ENCODE measurements at places on chromosomes 2 and 18.

GRCh38 chr2:46335391-46336282, 38.4 kb downstream of the EPAS1 start:
- no peak for DNase-seq

DNA sequence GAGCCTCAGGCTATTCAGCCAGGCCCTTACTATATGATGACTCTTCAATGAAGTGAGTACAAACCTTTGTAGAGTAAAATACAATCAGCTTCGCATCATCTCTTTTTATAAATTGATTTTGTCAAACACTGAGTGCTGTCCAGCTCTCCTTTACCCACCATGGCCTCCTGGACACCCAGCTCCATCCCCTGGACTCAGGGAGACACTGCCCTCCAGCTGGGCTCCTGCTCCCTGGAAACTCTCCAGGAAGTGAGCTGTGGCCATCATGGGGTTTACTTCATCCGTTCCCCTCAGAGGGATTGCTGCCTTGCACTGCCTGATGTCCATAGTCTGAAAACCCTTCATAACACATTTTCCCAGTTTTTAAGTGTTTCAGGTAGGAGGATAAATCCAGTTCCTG, 82.5 kb upstream of the XIRP2 start:
- DNase-seq, result no peak

DNA sequence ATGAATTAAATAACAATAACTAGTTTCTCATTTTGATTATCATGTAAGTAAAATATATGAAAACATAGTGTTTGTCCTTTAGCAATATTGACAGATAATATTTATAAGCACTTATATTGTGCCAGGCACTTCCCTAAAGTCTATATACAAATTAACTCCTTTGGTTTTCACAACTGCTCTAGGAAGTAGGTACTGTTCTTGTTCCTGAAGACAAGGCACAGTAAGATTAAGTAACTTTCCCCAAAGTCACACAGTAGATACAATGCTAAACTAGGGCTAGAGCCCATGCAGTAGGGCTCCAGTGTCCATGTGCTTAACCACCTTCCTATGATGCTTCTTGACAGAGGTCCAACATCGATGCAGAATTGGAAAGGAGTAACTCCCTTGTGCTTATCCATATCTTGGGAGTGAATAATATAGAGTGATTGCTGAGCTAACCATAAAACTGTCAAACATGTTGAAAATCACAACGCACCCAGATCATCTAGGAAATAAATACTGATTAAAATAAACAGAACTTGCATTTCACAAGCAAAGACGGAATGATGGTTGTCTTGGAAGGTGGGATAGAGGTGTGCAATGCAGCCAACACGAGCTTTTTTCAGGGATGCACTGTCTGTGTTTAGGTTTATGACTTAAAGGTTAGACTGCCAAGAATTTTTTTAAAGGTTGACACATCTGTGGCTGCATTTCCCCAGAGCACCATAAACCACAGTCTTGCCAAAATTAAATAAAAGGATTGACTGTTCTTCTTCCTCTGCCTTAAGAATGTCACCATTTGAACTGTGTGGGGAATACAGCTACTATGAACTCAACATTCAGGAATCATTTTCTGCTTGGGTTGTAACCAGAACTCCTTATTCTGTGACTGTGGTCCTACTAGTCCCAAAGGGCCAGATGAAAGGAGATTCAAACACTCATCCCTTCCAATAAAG, 80.8 kb downstream of the ANKRD44 start:
- DNase-seq, result no peak

- DNase-seq, result no peak
Measured at GRCh38 chr2:82027921-82028615, 1723.5 kb upstream of the LRRTM1 start.

DNA sequence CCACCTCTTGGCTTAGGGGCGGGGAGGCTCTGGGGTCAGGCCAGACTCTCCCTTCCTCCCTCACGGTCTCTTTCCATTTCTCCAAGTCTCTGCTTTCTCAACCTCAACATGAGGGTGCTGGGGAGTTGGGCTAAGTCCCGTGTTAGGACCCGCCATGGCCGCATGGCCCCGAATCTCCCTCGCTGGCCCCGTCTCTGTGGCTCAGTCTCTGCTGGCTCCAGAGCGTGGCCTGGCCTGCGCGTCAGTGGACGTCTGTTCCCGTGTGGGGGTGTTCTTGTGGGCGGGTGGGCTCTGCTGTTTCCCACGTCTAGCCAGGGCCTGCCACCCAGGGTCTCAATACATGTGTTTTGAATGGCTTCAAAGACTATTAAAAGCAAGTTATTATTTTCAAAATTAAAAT, 12.4 kb downstream of the ALLC start:
- no peak for DNase-seq

GRCh38 chr18:25253136-25253535, 98.8 kb downstream of the ZNF521 start:
- no peak for DNase-seq

DNA sequence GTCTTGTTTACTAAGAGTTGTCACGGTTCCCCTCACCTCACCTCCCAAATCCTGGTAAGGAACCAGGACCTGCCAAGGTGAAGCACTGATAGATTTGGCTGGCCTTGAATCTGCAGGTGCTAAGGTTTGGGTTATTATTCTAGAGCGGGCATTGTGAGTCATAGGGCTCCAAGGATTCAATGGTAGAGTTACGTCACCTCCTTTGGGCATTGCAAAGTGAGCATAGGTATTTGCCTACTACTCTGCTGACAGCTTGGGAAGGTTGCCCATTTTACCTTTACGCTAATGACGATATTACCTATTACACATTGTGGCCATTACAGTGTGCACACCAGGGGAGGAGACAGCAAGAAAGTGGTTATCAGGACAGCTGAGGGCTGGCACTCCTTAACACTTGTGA, 59.3 kb downstream of the SETBP1 start:
- DNase-seq, result no peak

DNA sequence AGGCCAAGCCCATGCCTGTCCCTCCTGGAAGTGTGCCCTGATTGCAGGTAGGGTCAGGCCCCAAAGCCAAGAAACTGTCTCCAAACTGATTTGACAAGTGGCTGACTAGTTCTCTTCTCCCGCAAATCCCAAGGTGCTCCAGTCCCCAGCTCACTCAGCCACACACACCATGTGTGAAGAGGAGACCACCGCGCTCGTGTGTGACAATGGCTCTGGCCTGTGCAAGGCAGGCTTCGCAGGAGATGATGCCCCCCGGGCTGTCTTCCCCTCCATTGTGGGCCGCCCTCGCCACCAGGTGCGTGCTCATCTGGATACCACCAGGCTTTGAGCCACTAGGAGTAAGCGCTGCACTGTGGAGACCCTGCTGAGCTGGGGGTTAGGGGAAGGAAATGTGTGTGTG, 8.3 kb downstream of the ACTG2 start:
- DNase-seq, result no peak

DNA sequence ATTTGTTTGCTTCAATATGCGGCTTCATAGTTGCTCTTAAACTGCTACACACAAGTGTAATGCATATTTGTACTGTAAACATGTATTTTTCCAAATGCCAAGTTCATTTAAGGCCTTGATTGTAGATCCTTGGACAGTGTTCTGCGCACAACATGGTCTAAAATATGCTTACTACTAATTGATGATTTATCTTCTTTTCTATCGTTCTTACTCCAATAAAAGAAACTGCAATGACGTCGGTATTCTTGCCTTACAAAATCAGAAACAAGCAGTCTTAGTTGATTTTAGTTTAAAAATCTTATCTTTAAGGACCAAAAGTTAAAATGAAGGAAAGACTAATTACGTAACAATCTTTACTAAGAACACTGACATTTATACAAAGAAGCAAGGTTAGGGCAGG, 224.3 kb upstream of the SMAD7 start:
- no peak for DNase-seq

- DNase-seq, result no peak
Measured at GRCh38 chr2:84816426-84817026, 64.4 kb downstream of the TRABD2A start.

DNA sequence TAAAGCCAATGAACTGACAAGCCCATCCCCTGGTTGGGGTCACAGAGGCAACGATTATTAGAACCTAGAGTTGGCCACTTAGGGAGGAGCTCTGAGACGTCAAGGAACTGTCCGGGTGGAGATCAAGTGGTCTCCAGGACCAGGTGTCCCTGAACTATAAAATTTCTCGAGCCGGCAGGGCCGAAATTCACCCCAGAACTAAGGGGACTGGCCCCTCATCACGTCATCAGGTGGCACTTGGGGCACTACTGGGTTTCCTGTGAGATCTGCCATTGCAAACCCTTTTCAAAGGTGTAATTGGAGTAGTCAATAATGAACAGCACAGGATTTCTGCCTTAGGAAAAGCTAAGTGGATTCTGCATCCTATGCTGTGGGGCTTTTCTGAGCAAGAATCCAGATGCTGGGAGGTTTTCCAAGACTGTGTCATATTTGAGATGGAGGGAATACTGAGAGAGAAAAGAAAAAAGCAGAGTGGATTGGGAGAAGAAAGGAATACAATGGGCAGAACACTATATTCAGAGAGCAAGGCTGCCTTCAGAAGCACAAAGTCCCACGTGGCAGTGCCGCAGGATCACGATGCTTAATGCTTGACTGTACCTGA, 113.6 kb downstream of the ALPK2 start:
- DNase-seq, result no peak

DNA sequence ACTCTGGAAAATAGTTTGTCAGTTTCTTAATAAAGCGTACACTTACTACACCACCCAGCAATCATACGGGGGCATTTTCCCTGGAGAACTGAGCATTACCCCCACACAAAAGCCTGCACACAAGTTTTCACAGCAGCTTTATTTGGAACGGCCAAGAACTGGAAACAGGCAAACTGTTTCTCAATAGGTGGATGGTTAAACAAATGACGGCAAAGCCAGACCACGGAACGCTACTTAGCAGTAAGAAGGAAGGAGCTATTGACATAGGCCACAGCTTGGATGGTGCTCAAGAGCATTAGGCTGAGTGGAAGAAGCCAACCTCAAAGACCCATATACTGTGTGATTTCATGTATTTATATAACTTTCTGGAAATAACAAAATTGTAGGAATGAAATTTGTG, 9.0 kb downstream of the MALL start:
- DNase-seq, result no peak

DNA sequence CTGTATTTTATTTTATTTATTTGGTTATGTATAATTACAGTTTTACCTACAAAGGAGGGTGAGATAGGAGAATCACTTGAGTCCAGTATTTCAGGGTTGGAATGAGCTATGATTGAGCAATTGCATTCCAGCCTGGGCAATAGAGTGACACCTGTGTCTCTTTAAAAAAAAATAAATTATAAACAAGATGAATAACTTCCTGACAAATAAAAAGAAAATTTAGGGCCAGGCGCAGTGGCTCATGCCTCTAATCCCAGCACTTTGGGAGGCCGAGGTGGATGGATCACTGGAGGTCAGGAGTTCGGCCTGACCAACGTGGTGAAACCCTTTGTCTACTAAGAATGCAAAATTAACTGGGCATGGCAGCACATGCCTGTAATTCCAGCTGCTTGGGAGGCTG, 17.3 kb downstream of the MTA3 start:
- no peak for DNase-seq

DNA sequence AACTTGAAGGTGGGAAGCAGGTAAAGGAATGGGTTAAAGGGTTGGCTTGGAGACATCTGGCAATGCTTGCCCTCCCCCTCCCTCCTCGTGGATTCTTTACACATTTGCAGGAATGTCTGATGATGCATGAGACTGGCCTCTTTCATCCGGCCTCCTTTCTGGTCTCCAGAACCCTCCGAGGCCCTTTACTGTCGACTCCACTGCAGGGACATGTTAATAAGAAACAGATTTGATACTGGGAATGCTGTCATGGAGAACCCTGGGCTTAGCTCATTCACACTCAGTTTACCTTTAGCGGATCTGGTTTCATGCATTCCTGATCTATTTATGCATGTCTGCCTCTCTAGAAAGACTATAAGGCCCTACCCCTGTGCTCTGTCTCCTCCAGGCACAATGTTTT, 238.7 kb downstream of the TGIF1 start:
- no peak for DNase-seq

- no peak for DNase-seq
Measured at GRCh38 chr2:44889096-44889495, 52.4 kb upstream of the SIX3 start.

- DNase-seq, result no peak
Measured at GRCh38 chr2:70528929-70529328, 24.7 kb downstream of the TGFA start.

DNA sequence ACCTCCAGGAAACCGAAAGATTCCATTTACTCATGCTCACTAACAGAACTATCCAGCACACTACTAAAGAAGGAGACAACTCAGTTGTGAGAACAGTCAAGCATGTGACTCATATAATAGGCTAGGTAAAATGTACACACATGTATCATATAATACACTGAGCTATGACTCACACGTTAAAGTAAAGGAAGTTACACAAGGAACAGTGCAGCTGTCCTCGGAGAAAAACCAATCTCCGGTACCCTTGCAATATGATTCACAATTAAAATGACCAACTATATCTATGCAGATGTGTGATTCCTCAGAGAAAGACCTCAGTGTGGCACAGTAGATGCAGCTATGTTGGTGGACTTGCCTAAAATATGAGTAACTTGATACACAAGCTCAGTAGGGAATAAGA, 76.5 kb downstream of the STRN start:
- no peak for DNase-seq

DNA sequence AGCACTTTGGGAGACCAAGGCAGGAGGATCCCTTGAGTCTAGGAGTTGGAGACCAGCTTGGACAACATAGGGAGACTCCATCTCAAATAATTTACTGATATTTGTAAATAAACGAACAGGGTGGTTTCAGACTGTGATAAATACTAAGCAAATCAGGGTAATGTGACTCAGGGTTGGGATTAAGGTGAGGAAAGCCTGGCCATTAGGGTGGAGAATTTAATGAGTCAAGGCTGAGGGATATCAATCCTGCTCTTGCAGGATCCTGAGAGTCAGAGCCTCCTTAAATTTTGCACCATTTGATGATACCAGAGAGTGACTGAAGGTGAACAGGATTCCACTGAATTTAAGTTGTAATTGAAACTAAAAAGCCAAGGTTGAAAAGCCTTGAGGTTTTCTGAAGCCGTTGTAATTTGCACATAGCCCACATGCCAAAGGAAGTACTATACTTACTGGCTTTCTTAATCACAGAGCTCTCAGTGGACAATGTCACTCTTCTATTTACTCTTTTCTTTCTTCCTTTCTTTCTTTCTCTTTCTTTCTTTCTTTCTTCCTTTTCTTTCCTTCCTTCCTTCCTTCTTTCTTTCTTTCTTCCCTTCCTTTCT, 28.6 kb upstream of the AP1S3 start:
- DNase-seq, result no peak
